CD4-positive, alpha-beta T cell treated with Interleukin-17A for 4 hours (primary cell): ENCODE measurements at places on chromosomes 3 and 15.

- peak; percentile 55 for DNase-seq
Observed at GRCh38 chr3:115146032-115146417, 1.1 kb downstream of the ZBTB20 start.

- DNase-seq = no peak
Observed at GRCh38 chr3:116849261-116849688, 139.7 kb downstream of the TUSC7 start.

DNA sequence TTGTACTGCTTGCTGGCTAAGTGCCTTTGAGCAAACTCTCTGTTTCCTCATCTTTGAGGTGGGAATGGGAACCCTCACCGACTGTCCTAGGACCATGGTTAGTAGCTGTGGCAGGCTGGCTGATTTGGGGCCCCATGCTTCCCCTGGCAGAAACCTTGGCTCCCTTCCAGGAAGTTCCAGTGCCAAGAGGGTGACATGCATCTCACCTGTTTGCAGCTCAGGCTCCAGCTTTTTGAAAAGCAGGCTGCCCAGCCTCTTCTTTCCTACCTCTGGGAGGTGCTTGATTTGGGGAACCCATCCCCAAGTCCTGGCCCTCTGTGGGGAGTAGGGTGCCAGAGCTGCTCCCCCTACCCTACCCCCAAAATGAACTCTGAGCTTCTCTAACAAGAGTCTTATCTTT is 50.8 kb downstream of the RAB11A start:
- DNase-seq = no peak

GRCh38 chr3:89455240-89455639 is 347.8 kb downstream of the EPHA3 start:
- DNase-seq = no peak

- DNase-seq = peak; percentile 49
Observed at GRCh38 chr3:33144433-33144832, 30.6 kb downstream of the CRTAP start.

- DNase-seq = no peak
Observed at GRCh38 chr3:124257336-124257864, 265.5 kb upstream of the ROPN1 start.

- DNase-seq = no peak
Observed at GRCh38 chr3:48584836-48585235, 10.3 kb downstream of the COL7A1 start.

GRCh38 chr3:59653405-59654122 is 603.7 kb upstream of the CFAP20DC start:
- no peak for DNase-seq

- DNase-seq = no peak
Observed at GRCh38 chr3:84967767-84968581, 9.2 kb downstream of the CADM2 start.

DNA sequence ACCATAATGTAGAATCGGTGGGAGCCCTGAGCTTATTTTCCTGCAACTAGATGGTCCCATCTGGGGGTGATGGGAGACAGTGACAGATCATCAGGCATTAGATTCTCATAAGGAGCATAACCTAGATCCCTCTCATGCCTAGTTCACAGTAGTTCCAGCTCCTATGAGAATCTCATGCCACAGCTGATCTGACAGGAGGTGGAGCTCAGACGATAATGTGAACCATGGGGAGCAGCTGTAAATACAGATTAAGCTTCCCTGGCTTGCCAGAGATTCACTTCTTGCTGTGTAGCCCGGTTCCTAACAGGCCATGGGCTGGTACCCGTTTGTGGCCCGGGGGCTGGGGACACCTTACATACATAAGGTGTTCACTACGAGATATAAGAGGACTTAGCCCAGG is 67.5 kb upstream of the LRRFIP2 start:
- DNase-seq = no peak

- DNase-seq = no peak
Observed at GRCh38 chr3:126763035-126763434, 59.0 kb downstream of the CHCHD6 start.

DNA sequence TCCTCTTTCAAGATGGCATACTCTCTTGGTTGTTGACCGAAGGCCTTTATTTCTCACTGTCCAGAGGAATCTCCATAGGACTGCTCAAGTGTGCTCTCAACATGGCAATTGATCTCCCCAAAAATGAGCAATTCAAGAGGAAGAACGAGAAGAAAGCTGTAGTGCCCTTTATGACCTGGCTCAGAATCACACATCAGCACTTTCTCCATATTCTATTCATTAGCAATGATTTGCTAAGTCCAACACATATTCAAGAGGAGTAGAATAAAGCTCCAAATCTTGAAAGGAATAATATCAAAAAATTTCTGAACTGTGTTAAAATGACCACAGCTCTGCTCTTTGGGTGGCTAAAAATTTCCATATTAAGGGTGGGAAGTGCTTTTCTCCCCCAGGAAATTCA is 151.6 kb upstream of the SYNPR start:
- DNase-seq = no peak

DNA sequence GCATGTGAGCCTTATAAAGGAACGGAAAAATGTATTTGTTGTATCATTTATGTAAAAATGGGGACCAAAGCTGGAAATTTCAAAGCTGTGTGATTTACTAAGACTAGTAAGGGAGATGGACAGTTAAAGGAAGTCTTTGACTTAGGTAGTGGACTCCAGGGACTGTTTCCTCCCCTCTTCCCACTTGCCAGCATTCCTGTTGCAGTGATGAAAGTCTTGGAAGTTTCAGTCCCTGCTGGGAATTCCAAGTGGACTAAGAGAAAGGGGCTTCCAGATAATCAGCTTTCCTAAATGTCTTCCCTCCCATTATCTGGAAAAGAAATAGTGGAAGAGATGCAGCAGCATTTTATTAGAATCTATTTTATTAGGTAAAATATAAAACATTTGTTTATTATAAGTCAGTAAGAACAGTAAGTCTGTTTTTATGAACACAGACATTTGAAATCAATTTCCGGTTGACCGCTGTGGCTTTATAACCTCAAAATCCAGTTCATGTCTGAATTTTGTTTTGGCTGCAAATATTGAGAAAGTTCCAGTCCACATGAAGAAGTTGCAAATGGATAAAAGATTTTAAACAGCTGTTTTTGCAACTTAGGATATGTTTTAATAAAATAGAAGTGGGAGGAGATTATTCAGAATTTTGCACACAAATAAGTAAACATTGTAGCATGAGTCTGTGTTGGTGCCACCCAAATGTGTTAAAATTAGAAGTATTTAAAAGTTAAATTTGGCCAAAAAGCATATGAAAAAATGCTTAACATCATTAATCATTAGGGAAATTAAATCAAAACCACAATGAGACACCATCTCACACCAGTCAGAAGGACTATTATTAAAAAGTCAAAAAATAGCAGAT is 141.8 kb downstream of the IL20RB start:
- no peak for DNase-seq

DNA sequence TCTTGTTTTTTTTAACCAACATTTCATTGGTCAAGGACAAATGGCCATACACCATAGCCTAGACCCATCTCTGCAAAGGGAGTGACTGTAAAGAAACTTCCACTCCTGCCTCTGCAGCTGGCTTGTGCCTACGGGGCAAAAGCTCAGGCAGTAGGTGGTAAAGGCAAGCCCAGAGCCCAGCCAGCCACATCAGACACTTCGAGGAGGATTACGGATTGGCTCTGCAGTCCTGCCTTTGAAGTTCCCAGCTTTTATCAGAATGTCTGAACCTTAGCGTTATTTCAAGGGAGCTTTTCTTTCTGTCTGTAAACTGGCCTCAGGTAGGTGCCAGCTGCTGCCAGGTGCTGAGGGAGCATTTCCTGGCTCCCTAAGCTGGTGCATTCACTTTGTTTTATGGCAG is 15.6 kb downstream of the ZNF710 start:
- DNase-seq = no peak

DNA sequence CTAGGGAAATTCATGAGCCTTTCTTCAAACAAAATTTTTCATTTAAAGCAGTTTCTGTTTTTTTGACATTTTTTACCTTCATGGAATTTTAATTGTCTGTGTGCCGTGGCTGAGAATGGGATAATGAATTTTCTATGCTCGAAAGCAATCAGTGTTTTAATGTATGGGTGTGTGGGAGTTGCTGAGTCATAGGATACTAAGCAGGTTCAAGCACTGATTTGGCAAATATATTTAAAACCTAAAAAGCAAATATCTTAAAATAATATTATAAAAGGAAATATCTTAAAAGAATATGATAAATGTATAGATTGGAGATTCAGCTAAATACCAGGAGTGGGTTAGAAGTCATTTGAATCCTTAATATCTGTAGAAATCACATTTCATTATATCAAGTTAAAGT is 173.6 kb upstream of the LRRFIP2 start:
- DNase-seq = no peak

GRCh38 chr15:92671406-92671805 is 15.8 kb upstream of the FAM174B start:
- no peak for DNase-seq

DNA sequence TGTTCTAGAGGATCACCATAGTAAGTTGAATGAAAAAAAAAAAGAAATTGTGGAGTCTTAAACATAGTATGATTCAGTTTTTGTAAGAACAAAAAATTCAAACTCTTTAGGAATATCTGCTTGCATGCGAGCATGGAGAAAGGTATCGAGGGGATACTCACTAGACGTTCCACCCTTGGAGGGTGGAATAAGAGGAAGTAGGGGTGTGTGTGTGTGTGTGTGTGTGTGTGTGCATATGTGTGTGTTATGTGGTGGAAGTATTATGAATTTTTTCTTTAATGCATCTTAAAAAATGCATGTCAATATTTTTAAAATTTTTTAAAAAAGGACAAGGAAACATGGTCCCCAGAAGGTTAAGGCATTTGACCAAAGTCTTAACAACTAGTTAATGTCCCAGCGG is 26.5 kb upstream of the SIAH2 start:
- DNase-seq = no peak

DNA sequence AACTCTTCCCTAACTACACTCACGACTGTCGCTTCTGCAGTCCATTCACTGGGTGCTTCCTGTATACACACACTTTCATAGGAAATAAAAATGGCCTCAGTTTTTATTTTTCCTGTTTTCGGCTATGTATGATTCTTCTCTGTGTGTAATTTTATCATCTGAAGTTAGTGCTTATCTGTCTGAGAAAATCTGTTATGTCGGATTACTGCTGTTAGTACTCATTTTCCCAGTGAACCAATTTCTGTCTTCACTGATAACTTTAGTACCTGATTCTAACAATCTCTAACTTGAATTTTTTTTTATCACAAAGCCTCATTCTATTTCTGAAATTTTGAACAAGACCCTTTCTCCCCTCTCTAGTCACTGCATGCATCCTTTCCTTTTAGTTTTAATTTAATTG is 20.9 kb downstream of the RAB5A start:
- no peak for DNase-seq

DNA sequence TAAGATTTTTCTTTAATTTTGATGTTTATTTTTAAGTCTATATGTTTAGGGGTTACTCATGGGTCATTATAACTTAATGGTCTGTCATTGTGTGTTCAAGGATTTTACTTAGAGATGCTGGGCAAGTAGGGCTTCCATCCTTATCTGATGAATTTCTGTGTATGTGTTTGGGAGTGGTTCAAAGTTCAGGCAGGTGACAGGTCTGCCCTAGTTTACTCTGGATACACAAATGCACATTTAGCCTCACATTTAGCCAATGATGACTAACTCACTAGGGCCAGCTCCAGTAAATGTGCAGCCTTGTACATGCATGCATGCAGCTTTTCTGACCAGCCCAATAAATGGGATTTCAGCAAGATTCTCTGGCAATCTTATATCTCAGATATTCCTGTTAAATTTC is 554.1 kb downstream of the SI start:
- no peak for DNase-seq

- no peak for DNase-seq
Observed at GRCh38 chr3:71429597-71429988, 153.9 kb downstream of the FOXP1 start.
